ENCODE measurements at places on chromosomes 1 and 21.

- no peak for DNase-seq
These were observed 222.1 kb downstream of the LMX1A start for GRCh38 chr1:165134431-165134830.

GRCh38 chr21:36613059-36613458, 85.9 kb upstream of the SIM2 start:
- DNase-seq: no peak

- no peak for DNase-seq
These were observed 10.2 kb upstream of the RNF186 start for GRCh38 chr1:19825298-19825697.

DNA sequence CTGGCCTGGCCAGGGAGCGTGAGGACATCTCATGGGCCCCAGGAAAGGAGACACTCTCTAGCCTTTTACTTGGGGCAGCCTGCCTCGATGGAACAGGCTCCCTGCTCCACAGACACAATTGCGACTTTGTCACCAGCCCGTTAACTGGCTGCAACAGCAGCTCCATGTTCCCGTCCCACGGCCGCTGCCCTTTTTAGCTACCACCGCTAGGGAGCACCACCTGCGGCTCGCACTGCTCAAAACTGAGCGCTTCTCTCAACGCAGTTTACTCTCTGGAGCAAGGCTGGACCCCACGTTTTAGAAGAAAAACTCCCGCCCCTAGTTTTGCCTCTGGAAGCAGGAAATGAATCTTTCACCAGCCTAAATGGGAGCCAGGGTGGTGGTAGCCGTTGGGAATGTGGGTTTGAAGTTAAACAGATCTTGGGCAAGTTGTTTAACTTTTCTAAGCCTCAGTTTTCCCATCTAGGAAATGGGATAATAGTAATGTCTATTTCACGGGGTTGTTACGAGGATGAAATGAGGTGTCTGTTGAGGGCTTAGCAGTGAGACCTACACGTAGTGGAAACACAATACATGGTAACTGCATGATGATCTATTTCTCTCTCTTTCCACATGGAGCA, 3.5 kb upstream of the LRRC38 start:
- no peak for DNase-seq

- peak; percentile 83 for DNase-seq
These were observed 82.2 kb upstream of the ABCD3 start for GRCh38 chr1:94335950-94336349.

- DNase-seq: no peak
These were observed 215.9 kb downstream of the TOMM20 start for GRCh38 chr1:234912548-234913277.

GRCh38 chr1:234743791-234744611, 134.0 kb upstream of the IRF2BP2 start:
- no peak for DNase-seq

DNA sequence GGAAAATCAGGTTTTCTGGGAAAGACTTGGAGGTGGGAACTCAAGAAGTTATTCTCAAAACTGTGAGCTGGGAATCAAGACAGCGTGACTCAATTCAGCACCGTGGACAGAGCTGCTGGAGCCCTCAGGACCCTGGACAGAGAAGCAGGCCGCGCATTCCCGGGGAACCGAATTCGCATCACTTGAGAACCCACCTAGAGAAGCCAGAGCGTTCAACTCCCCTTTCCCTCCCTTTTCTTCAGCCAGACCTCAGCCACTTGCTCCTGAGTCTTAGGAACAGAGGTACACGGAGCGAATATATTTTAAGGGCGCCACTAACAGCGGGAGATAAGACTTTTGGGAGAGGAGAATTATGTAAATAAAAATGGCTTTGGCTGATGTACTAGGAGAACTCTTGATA, 2.0 kb upstream of the LIN28A start:
- DNase-seq: peak; percentile 54

- DNase-seq: no peak
These were observed 770.7 kb upstream of the CXADR start for GRCh38 chr21:16742131-16742641.

DNA sequence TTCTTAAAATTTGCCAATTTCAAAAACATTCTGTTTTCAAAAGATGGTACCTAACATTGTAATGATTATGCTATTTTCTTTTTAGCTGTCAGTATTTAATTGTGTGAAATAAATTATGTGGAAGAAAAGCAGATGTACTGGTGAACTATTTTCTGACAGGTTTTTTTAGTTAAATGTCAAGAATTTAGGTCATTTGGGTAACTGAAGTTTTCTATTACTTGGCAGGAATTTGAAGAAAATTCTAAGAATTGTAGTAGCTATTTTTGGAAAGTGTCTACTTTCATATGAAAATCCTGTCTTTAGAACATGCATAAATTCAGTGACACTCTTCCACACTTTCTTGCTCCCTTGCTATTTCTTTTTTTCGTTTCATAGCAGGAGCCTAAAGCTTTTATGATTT, 28.5 kb upstream of the PTPRC start:
- no peak for DNase-seq

DNA sequence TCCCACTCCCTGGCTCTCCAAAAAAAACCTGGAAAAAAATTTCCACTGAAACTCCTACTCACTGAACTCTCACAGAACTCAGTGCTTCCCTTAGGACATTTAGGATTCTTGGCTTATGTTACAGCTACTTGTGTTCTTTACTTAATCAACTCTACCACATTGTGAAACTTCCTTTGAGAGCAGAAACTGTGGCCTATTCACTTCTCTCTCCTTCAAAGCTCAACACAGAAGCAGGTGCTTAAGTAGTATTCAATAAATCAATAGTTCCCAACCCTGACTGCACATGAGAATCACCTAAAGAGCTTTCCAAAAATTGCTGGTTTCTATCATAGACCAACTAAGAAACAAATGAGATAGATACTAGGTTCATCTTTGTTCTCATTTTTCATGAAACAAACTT, 67.9 kb upstream of the DMRTA2 start:
- DNase-seq: no peak

DNA sequence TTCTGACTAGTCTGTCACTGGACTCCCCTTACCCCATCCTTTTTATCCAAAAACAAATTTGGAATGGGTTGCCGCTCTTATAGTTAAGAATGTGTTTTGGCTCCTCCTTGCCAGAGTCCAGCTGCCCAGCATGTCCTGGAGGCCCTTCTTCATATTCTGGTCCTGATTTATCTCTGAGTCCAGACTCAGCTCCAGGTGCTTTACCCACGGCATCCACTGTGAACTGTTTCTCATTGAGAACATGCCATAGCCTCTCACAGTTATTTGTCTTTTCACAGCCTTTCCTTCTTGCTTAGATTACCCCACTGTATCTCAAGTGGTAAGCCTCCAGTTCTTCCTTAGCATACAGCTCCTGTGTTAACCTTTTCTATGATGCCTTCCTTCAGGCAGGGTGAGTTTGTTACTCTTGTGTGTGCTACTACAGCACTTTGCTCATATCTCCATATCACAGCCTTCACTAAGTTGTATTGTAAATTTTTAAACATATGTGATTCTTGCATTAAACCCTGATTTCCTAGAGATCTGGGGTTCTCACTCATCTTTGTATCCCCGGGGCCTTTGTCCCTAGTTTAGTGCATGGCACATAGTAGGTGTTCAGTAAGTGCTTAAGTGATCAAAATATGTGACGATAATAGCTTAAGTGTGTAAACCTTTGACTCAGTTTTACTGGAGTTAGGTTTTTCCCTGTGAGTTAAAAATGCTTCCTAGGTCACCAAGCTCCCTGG, 116.0 kb downstream of the OSBPL9 start:
- no peak for DNase-seq

- no peak for DNase-seq
These were observed 56.1 kb downstream of the LMX1A start for GRCh38 chr1:165300400-165300903.

- DNase-seq: peak; percentile 13
These were observed 194.8 kb downstream of the EIF4G3 start for GRCh38 chr1:20981915-20982314.

GRCh38 chr1:165454091-165454610, 9.2 kb upstream of the RXRG start:
- DNase-seq: no peak

GRCh38 chr1:173997791-173998190, 24.4 kb downstream of the RC3H1 start:
- no peak for DNase-seq

DNA sequence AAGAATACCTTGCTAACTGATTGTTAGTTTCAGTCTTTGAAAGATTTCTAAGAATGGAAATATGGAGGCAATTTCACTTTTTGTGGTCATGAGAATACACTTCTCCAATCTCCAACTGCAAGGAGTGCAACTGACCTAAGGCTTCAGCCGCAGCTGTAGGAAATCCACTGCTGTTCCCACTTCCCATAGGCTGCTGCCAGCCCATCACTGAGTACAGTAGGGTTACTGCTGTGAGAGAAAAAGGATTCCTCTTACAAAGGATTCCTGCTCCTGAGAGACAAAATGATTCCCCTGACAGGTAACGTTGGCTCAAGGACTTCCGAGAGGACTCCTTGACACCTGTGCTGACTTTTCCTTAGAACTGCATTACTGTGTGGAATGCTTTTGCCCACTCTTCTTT, 87.4 kb downstream of the ADGRL4 start:
- DNase-seq: no peak

DNA sequence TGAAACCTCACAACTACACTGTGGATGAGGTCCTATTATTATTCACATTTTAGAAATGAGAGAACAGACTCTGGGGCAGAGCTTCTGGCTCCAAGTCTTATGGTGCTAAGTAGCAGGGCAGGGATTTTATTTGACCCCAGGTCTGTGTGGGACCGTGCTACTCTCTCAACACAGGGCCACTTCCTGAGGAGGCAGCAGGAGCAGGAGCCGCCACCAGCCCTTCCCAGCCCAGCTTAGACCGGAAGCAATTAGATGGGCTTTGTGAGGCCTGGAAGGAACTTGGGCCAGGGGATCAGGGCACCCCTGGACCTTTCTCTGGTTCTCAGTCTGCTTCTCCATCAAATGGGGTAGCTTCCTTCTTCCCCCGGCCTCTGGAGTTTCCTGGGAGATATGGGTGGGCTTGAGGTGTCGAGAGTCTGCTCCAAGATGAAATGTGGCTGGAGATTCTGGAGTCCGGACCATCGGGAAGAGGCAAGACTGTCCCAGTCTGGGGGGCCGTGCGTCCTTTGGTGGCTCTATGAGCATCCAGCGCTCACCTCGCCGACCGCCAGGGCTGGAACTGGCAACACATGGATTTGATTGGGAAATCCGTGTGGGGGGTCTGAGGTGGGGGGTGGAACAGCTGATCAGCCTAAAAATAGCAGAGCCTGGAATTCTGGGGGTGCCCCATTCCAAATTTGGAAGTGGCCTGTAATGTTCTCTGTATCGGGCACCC, 136.8 kb downstream of the FOXD2 start:
- DNase-seq: no peak

- no peak for DNase-seq
These were observed 32.1 kb upstream of the PAXBP1 start for GRCh38 chr21:32803651-32804050.

DNA sequence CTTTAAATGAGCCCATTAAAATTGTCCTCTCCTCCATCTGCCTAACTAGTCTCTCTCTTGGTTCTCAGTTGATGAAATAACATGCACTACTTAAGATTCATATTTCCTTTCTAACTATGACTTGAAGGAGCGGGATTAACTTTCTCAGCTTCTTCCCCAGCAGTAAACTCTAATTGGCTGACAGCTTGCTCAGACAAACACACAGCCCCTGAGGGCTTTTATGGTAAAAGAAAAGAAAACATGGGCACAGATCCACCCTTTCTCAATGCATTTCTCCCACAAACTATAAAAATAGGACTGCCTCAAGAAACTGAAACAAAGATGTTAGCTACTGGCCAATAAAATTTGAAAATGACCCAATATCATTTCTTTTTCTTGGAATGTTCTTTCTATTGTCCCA, 703.1 kb downstream of the ADGRL2 start:
- no peak for DNase-seq

DNA sequence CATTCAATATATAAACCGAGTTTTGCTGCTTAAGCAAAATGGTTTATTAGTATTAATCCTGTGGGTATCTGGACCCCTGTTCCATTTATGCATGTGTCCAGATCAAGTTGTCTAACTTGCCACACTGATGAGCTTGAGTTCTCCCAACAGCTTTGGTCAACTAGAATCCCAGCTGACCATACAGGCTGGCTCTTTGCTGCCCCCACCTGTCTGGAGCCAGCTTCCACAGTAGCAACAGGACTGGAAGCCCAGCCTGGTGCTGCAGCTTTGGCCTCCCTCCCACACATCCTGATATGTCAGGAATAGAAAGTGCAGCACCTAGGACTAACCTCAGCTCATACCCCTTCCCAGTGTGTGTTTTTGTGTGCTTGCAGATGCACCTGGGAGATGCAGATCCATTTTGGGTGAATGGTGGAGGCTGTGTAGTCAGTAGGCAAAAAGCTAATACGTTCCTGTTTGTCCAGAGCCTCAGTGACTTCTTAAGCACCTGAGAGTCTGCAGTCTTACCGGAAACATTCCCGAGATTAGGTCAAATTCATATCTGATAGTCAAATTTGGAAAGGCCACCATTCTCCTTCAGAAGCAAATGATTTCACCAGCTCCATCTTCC, 40.9 kb upstream of the BEND5 start:
- no peak for DNase-seq

GRCh38 chr21:26810676-26811415, 34.4 kb downstream of the ADAMTS1 start:
- DNase-seq: no peak

DNA sequence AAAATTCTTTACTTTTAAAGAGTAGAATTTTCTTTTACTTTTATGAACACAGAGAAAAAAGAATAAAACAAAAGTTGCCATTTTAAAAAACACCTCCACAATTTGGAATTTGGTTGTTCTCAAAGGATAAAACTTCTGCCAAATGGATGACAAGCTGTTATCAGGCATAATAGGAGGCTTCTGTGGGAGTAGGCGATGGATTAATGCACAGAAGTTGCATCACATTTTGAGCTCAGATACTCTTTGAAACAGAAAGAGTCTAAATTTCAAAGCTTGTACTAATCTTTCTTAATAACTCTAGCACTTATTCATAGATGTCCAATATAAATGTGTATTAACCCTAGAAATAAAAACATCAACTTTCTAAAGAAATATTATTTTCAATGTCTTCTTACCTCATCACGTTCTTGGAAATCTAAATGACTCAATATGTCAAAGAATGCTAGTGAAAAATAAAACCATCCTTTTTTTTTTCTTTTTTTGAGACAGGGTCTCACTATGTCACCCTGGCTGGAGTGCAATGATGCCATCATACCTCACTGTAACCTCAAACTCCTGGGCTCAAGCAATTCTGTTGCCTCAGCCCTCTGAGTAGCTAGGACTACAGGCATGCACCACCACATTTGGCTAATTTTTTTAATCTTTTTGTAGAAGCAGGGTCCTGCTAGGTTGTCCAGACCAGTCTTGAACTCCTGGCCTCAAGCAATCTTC, 112.8 kb upstream of the USP25 start:
- DNase-seq: no peak

Measured in GM04504 (cell line).